ENCODE measurements at places on chromosomes 1 and 21. TPM values are rescaled to one million over a fixed set of nuclear protein-coding genes. Genes with fewer than 3 reads are reported as not detected.

DNA sequence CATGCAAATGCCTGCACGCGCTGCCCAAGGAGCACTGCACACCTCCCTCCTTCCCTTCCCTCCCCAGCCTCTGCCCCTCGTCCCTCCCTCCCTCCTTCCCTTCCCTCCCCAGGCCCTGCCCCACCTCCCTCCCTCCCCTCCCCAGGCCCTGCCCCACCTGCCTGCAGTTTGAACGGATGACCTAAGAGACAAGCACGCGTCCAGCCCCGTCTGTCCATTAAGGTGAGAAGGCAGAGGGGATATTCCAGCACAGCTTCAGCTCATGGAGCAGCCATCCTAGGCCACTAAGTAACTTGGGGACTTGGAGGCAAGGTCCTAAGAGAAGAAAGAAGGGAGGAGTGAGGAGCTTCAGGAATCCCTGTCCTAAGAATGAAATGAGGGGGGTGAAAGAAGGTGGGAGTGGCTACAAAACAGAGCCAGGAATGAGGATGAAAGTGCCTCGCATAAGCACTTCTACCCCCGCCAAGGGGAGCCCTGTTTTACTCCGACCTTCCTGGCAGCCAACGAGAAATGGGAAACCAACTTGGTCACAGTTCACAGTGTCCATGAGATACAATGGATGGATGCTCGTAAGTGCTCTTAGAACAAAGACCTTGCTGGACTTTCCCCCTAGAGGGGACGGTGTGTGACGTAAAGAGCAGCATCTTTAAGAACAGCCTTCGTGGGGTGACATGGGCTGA is 21.3 kb upstream of the EFHD2 start:
- DNase-seq, result peak; percentile 23

The ORC1 gene
- total RNA-seq, result 1.7 TPM

The PRRX1 gene
- 3.0 TPM for total RNA-seq

The ASH1L gene
- total RNA-seq, result 50.4 TPM

The KRTAP19-3 gene
- not detected for total RNA-seq

The CFHR4 gene
- total RNA-seq, result not detected

DNA sequence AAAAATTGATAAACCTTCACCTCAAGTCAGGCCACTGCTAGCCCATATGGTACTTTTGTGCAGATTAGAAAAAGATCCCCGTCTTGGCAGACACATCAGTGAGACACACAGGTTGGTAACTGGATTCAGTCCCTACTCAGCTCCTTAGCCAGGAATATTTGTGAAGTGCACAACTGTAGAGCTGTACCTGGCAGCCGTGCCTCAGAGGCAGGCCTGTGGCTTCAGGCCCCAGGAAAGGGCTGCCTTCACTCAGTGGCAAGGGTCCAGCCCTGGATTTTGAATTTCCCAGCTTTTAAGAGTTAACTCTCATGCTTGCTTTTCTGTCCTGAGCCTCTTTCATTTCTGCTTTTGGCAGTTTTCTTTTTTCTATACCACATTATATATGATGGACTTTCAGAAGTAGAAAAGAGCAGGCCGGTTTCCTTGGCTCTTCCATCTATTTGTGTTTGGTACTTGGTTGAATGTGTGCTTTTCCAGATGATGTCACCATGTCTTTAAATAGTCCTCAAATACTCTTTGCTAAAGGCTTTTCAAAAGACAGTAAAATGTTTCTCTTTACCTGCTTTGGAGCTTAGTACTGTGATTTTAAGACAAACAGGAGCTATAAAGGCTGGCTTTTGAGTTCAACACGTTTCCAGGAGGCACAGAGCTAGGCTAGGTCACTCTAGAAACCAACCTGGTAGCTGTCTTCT is 186.6 kb downstream of the AK5 start:
- DNase-seq, result no peak

DNA sequence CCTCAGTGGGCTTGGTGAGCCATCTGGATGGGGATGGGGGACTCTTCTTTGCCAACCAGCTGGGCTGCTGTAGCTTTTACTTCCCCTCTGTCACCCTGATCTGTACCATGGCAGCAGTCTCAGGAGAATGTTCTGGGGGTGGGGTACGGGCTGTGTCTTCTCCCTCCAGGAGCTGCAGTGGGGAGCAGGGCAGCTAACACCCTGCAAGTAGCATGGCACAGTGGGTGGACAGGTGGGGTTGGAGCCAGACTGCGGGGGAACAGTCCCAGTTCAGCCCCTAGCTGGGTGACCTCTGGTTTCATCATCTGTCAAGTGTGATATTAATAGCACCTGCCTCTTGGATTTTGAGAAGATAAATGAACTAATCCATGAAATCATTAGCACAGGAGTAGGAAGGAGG is 3.1 kb downstream of the NFASC start:
- no peak for DNase-seq

DNA sequence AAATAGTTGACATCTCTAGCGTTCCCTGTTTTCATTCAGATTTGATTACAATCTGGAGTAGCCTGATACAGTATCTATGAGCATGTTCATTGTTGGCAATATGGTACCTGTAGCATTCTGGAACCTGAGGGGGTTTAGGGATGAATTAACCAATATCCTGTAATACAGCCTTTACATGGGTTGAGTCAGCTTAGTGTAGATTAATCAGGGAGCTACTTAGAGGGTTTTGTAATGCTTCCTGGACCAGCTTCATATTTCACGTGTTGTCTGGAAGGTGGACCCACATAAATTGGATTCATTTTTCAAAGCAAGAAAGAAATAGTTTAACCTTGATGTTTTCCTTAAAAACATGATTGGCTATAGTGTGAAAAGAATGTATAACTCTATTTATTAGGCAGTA is 3.6 kb downstream of the OTUD3 start:
- no peak for DNase-seq

The APCS gene
- total RNA-seq, result not detected

GRCh38 chr1:155981266-155982088 is 3.1 kb upstream of the ARHGEF2 start:
- peak; percentile 55 for DNase-seq

The RNF186 gene
- total RNA-seq, result 50.3 TPM

DNA sequence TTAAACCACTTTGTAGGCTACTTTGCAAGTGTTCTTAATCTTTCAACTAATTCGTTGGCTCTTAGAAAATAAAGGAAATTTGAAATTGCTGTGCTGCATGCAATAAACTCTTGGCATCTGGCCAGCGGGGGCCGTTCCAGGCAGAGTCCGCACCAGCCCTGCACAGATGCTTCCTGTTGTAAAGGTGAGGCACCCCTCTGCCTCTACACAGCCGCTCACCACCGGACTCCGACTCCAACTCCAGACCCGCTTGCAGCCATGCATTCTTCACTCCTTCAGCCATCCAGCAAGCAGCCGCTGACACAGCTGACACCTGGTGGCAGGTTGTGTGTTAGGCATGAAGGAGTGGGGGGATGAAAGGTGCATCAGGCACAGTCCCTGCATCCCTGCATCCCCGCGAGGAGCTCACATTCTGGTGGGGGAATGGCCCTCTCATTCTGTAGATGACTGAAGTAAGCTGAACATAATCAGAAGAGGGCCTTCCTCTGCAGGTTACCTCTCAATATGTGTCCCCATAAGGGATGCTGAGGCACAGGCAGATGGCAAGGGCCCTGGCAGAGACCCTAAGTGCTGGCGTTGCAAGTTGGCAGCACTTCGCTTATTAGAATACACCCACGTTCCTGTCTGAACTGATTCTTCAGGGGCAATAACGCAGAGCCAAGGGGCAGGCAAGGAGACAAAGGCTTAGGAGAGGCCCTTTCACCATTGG is 56.8 kb downstream of the GLIS1 start:
- DNase-seq, result peak; percentile 79

DNA sequence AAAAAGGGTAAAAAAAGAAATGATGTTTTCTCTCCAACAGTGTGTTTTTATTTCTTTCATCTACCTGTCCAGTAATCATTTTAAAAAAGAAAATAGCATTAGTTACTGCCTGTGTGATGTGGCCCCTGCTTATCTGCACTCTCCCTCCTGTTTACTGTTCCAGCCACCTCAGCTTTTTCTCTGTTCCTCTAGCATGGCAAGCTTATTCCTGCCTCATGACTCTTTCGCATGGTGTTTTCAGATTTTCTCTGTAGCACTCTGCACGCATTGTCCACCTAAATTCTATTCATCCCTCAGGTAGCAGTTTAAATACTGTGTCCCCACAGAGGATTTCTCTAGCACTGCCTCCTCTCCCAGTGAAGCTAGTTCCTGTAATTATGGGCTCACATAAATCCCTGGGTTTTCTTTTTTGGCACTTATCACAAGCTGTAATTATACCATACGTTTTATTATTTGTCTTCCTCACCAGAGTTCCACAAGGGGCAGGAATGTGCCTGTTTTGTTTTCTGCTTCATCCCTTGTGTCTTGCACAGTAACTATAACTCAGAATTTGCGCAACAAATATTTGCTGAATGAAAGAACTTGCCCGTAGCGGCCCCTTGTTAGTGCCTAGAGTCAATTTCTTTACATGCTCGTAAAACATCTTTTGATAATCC is 51.4 kb upstream of the LRIG2 start:
- no peak for DNase-seq

DNA sequence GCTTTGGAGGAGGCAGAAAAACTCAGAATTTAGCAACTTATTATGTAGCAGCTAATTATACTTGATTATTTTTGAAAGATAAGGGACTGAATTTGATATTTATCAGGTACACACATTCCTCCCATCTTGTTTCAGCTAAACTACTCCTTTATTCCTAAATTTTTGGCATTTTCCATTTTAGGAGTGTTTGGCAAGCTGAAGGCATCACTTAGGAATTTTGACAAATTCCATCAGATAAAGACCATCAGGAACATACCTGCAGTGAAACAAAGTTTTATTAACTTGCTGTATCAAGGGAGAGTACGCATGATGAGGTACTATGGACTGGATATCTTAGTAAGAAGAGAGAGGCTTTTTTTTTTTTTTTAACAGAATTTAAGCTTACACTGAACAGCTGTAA is 1092.2 kb downstream of the PLA2G4A start:
- no peak for DNase-seq

- no peak for DNase-seq
These were observed 154.8 kb downstream of the TM2D1 start for GRCh38 chr1:61570191-61570590.

DNA sequence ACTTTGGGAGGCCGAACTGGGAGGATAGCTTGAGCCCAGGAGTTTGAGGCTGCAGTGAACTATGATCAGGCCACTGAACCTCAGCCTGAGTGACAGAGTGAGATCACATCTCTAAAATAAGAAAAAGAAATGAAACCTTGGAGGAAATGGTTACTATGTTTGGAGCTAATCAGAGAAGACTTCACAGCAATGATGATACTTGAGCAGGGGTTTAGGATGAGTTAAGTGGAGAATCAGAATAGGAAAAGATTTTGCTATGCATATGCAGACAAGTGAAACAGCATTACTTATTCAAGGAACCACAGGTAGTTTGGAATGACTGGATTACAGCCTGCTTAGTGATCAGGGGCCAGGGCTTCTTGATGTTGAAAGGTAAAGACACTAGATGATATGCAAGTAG is 1.3 kb upstream of the CD5L start:
- DNase-seq, result no peak

GRCh38 chr21:41979751-41980369 is 26.0 kb upstream of the C2CD2 start:
- DNase-seq, result no peak

GRCh38 chr1:216935901-216936300 is 212.7 kb upstream of the ESRRG start:
- no peak for DNase-seq

DNA sequence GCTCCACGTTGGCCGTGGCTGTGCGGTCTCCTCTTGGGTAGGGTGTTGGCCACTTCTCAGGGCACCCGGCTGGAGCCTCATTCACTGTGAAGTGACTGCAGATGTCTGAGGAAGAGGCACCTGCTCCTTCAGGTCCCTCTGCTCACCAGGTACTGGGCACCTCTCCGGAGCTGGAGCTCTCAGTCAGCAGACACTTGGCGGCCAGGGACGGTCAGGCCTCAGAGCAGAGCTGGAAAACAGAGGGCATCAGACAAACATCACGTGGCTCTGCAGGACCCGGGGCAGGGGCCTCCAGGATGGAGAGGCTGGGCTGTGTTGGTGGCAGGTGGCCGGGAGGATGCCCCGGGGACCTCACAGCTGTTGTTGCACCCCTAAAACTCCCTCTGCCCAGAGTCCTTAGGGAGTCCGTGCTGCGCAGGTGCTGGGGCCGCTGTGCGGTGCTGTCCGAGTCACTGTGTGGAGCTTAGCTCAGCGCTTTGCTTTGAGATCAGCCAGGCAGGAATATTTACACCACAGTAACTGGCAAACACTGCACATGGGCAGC is 59.7 kb downstream of the SLX9 start:
- no peak for DNase-seq

DNA sequence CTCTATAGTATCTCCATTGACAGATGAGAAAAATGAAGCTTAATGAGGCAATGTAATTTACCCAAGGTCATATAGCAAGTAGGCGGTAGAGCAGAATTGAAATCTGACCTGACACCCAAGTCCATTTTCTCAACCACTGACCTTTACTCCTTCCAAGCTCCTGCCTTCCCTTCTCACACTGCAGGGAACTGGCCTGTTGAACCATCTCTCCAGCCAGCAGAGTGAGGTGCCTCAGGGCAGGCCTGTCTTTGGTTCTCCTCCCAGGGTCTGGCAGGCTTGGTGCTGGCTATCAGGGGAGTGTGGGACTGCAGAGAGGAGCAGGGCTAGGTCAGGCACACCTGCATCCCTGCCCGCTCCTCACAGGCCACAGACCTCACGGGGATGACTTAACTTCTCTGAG is 126.8 kb downstream of the BEND5 start:
- DNase-seq, result no peak

DNA sequence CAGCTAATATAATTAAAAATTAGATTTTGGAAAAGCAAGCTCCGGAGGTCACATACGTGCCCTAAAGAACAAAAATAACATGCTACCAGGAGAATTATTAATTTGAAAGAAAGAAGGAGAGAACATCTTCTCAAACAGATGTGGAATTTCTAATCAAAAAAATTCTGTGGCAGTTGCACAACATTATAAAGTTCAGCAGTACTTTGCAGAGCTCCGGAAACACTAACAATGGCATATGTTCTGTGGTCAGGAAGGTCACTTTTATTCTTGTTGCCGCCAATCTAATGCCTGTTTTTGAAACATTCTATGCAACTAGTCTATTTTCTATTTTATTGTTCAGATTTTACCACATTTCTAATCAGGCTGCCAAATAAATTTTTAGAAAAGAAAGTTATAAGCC is 186.8 kb downstream of the SMYD3 start:
- no peak for DNase-seq

The KCNE1 gene
- 0.59 TPM for total RNA-seq

The TCHHL1 gene
- total RNA-seq, result not detected
